ENCODE measurements at places on chromosomes 16 and 17. TPM values are rescaled to one million over a fixed set of nuclear protein-coding genes. Genes with fewer than 3 reads are reported as not detected.

The OR3A3 gene
- not detected for total RNA-seq

The ZG16B gene
- total RNA-seq = not detected

The GJC1 gene
- 17.8 TPM for total RNA-seq

The EEF2KMT gene
- 18.3 TPM for total RNA-seq

The ZNF785 gene
- total RNA-seq = 8.6 TPM

The KRTAP3-1 gene
- not detected for total RNA-seq

The TM4SF5 gene
- not detected for total RNA-seq

The PYDC1 gene
- not detected for total RNA-seq

The IL21R gene
- total RNA-seq = under 0.01 TPM

The CD79B gene
- total RNA-seq = 19.1 TPM

The C16orf46 gene
- 0.34 TPM for total RNA-seq
